ENCODE measurements at places on chromosomes 16 and 17. TPM values are rescaled to one million over a fixed set of nuclear protein-coding genes. Genes with fewer than 3 reads are reported as not detected.
A peak's percentile ranks its signal among the peaks of the same experiment; 100 is the strongest.

The KRT28 gene
- total RNA-seq, result not detected

The SBK1 gene
- total RNA-seq, result 0.36 TPM

The KRTAP9-8 gene
- not detected for total RNA-seq

GRCh38 chr16:64416216-64417005 is 705.5 kb downstream of the CDH11 start:
- no peak for DNase-seq

- no peak for DNase-seq
These were observed 127.5 kb downstream of the BRIP1 start for GRCh38 chr17:61735807-61736206.

GRCh38 chr16:78987666-78988065 is 612.9 kb downstream of the MAF start:
- DNase-seq, result no peak

The KRTAP3-1 gene
- not detected for total RNA-seq

The SLC35G6 gene
- not detected for total RNA-seq

DNA sequence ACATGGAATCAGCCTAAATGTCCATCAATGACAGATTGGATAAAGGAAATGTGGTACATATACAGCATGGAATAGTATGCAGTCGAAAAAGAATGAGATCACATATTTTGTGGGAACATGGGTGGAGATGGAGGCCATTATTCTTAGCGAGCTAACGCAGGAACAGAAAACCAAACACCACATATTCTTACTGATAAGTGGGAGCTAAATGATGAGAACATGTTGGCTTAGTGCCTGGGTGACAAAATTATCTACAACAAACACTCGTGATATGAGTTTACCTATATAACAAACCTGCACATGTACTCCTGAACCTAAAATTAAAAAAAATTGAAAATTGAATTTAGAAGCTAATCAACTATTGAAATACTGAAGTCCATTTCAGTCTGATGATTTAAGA is 6.1 kb downstream of the ANKS4B start:
- DNase-seq, result no peak

The CD300E gene
- total RNA-seq, result 2.4 TPM

GRCh38 chr16:21656795-21657768 is 4.7 kb upstream of the IGSF6 start:
- no peak for DNase-seq

DNA sequence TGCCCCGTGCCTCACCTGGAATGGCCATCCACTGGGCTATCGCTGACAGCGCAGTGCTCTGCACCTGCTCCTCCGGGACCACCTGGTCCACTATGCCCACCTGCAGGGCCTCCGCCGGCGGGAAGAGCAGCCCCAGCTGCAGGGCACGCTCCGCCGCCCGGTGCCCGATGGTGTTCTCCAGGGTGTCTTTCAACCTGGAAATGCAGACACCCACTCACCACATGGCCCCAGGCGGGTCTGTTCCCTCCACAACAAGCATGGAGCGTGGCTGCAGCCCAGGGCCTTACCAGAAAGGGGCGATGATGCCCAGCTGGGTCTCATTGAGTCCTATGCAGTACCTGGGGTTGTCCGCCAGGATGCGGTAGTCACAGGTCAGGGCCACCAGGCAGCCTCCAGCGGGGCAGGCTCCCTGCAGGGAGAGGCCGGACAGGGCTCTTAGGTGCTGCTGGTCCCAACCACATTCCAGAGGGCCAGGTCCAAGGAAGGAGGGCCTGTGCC is 6.8 kb downstream of the DNASE1L2 start:
- DNase-seq, result no peak

GRCh38 chr16:58931436-58931835 is 197.3 kb upstream of the GOT2 start:
- no peak for DNase-seq

DNA sequence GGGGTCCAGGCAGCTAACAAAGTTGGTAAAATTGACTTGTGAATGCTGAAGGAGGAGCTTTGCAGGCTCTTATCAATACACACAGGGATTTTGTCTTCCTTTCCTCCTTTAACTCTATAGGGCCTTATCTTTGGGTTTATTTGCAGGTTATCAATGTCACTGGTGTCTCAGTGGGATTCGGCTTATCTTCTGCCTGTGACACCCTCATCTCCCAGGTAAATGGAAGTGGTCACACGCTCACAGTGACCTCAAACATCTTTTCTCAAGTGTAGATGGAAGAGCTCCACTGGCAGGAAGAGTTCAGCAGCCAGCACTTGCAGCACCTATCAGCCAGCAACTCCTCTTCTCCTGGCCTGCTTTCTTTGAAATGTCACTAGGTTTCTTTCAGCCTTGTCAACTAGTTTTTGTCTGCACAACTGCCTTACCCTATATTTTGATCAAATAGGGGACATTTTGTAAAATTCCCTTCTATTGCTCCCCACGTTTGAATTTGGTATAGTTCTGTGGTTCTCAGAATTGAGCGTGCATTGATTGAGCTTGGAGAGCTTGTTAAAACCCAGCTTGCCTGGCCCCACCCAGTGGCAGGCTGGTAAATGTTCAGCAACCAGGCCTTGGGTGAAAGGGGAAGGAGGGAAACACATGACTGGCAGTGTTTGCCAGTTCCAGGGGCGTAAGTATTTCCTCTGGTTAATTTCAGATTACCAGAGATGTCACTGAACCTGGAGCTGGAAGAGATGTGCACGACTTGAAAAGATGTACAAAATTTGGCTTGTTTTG is 12.8 kb downstream of the SLC47A1 start:
- peak; percentile 75 for DNase-seq

DNA sequence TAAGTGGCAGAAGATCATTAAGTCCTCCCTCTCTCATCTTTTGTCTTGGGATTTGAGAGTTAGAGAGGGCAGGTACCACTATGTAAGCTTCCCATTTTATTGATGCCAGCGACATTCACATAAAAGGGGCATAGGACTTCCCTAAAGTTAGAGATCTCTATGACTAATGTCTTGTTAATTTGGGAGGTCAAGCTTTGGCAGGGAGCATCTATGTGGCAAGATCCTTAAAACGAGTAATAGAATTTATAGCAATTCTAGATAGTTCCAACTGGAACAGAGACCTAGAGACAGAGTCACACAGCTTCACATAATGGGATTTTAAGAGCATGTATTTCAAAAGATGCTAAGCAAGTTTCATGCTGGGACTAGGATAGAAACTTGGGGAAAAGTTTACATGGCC is 308.0 kb downstream of the MAP2K6 start:
- no peak for DNase-seq

- DNase-seq, result no peak
These were observed 18.6 kb downstream of the RAD51C start for GRCh38 chr17:58710948-58711552.

The CHMP6 gene
- 15.7 TPM for total RNA-seq

- no peak for DNase-seq
These were observed 6.9 kb downstream of the METRNL start for GRCh38 chr17:83086199-83086880.

The SMTNL2 gene
- total RNA-seq, result 0.33 TPM

The BAHCC1 gene
- 3.8 TPM for total RNA-seq

GRCh38 chr16:6059671-6060070 is 962.1 kb upstream of the EEF2KMT start:
- DNase-seq, result no peak

DNA sequence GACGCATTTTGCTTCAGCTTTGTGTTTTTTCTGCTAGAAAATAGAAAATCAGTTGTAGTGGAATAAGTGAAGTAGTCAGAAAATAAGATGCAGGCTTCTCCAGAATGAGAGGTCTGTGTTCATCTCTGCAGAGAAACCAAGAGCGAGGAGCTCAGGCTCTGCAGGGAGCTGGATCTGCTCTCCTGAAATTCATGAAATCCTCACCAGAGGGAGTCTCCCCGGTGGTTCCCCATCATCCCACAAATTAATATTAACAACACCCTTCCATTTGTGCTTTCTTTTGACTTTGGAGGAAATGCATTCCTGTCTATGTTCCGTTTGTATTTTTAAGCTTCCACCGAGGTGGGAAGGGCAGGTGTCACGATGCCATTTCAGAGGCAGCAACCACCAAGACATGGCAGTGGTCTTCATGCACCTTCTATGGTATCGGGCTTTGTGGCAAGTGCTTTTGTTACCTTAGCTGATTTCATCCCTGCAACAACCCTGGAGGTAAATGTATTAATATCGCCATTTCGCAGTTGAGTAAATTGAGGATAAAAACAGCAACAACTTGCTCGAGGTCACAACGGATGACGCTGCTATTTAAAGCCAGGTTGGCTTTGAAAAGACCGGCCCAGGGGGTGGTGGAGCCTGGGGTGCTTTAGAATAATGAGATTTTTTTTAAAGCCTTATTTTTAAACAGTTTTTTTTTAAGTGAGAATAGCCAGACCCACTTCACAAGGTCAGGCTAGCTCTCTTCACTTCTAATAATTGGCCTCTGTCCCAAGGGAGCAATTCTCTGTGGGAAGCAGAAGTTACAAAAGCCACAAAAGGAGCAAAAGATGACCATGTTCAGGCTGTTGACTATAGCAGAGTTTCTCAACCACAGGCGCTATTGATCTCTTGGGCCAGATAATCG is 367.6 kb upstream of the ERCC4 start:
- no peak for DNase-seq

GRCh38 chr16:47013910-47014309 is 40.4 kb upstream of the DNAJA2 start:
- DNase-seq, result no peak

DNA sequence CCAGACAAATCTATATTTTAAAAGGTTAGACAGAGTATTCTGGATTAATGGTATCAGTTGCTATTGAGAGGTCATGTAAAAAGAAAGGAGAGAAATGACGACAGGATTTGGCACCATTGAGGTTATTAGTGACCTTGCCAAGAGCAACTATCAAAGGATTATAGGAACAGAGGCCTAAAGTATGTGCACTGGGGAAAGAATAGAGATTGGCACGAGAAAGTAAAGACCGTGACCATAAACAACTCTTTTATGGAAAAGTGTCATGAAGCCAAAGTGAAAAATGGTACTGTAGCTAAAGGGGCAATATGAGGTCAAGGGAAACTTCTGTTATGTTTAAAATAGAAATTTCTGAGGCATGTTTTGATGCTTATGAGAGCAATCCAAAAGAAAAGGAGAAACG is 115.2 kb upstream of the KIF2B start:
- DNase-seq, result no peak

The RNU2-1 gene
- total RNA-seq, result not detected

- DNase-seq, result no peak
These were observed 6.0 kb downstream of the HSDL1 start for GRCh38 chr16:84138824-84139627.

- DNase-seq, result no peak
These were observed 415 bp downstream of the ABCA5 start for GRCh38 chr17:69326377-69327059.

GRCh38 chr16:30087181-30087898 is 4.4 kb downstream of the TBX6 start:
- DNase-seq, result no peak

The APOH gene
- total RNA-seq, result not detected

The OR1A1 gene
- total RNA-seq, result not detected

The SLC5A10 gene
- not detected for total RNA-seq

- no peak for DNase-seq
These were observed 121.4 kb downstream of the ZNF778 start for GRCh38 chr16:89338863-89339262.

DNA sequence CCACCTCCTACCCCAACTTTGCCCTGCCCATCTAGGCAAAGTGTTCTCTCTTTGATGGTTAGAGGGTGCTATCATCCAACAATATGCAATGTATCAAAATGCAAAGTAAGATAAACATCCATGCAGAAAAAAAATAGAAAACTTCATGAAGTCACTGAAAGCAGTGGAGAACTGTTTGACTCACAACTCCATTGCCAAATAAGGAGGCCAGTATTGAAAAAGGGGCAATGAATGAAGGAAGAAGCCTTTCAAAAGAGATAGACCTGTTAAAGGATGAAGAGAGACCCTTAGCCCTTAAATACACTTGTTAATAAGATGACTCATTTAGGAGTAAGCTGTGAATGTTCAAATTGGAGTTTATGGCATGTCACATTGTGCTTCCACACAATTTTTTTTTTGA is 13.0 kb downstream of the FA2H start:
- DNase-seq, result no peak

The OR3A2 gene
- 0.27 TPM for total RNA-seq

DNA sequence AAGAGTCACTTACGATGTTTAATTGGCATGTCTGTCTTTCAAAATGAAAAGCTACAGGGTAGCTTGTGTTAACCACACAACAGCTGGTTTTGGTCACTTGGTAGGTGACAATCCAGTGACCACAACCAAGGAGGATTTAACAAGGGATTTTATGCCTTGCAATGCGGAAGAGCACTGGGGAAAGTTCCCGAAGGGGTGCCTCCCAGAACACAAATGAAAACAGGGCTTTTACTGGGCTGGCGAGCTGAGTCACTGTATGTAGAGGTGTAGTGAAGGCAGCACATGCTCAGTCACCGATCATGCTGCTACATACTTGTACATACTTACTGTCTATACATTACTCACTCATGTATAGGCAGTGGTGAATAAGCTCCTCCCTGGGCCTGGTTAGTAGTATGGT is 483.5 kb downstream of the CDH13 start:
- no peak for DNase-seq

The TM4SF5 gene
- not detected for total RNA-seq

- no peak for DNase-seq
These were observed 25.4 kb downstream of the GJD3 start for GRCh38 chr17:40338941-40339649.

- no peak for DNase-seq
These were observed 77.4 kb downstream of the LMF1 start for GRCh38 chr16:893360-893759.

DNA sequence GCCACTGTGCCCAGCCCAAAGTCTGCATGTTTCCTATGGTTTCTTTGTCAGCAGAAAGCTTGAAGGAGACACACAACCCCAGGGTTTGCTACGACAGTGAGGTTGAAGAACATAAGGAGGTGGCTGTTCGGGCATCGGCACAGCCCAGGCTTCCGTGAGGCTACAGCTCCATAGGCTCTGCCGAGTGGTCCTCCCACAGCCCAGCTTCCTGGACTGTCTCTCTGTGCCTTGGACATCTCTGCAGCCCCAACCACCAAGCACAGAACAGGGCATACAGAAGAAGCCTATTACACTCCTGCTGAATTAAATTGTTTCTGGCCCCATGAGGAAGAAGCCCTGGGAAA is 3.2 kb upstream of the HAP1 start:
- DNase-seq, result no peak

The KRT40 gene
- not detected for total RNA-seq

- DNase-seq, result no peak
These were observed 3.4 kb downstream of the ZNF688 start for GRCh38 chr16:30567991-30568638.

GRCh38 chr16:60214311-60214710 is 1480.2 kb upstream of the GOT2 start:
- DNase-seq, result no peak

The KRTAP3-2 gene
- not detected for total RNA-seq

The KRT23 gene
- total RNA-seq, result not detected

The MAPK8IP3 gene
- total RNA-seq, result 39.2 TPM

DNA sequence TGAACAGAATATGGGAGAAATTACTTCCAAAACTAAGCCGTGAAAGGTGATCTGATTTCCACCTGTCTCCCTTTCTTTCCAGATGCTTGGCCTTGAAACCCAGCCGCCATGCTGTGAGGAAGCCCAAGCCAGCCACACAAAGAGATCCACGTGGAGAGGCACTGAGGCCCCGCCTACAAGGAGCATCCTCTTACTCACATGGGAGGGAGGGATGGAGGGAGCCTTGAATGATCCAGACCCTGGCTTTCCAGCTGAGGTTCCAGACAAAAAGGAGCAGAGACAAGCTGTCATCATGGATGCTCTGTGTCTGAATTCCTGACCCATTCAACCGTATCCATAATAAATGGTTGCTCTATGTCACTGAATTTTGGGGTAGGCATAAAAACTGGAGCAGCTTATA is 48.9 kb upstream of the HAPSTR1 start:
- no peak for DNase-seq

GRCh38 chr16:57807968-57808528 is 5.8 kb upstream of the KIFC3 start:
- DNase-seq, result peak; percentile 90

The ABR gene
- total RNA-seq, result 94.2 TPM
